Right hindlimb (tissue), 1 donor: ENCODE measurements at places on chromosomes 6 and 20.

GRCh38 chr6:34047913-34048867 lies 97.7 kb downstream of the GRM4 start:
- no peak for DNase-seq

DNA sequence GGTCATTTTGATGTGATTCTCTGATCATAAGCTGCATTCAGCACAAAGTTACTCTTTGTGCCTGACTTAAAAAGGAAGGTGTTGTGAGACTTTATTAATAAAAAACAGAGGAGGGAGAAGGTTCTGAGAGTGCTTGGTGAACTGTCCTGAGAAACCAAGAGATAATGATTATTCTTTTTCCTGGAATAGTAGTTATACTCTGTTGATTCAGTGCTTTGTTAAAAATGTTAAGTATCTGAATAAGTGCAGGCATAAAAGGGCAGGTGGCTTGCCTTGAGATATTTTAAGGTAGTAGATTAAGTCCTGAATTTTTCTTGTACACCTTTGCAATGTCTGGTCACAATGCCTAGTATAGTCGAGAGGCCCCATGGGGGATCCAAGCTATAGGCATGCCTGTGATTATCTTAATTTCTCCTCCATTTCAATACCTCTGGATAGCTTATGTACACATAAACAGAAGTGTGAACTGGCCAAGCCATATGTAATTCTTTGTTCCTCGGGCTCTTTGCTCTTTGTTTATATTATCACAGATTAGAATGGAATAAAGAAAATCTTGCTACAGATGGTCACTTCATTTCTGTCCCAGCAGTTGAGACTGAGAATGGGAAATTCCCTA lies 50.0 kb downstream of the SOBP start:
- no peak for DNase-seq

- DNase-seq: no peak
These were observed 142.6 kb upstream of the ZNF217 start for GRCh38 chr20:53736122-53736756.

DNA sequence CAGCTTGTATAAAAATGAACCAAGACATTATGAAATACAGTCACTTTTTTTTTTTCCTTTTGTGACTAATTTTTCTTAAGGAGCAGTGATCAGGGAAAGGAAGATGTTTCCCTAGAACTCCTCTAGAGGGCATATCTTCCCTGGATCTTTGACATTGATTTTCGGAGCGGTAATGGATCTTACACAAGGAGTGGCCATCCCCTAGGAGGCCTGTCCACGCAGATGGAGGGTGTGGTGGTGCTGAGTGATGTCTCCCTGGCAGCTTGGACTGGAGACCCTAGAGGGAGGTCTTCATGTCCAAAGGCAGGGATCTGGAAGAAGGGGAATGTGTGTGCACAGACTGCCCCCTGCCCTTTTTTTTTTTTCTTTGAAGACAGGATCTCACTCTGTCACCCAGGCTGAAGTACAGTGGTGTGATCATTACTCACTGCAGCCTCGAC lies 7.0 kb upstream of the KIFC1 start:
- DNase-seq: no peak
